ENCODE measurements at places on chromosomes 3 and 15.

DNA sequence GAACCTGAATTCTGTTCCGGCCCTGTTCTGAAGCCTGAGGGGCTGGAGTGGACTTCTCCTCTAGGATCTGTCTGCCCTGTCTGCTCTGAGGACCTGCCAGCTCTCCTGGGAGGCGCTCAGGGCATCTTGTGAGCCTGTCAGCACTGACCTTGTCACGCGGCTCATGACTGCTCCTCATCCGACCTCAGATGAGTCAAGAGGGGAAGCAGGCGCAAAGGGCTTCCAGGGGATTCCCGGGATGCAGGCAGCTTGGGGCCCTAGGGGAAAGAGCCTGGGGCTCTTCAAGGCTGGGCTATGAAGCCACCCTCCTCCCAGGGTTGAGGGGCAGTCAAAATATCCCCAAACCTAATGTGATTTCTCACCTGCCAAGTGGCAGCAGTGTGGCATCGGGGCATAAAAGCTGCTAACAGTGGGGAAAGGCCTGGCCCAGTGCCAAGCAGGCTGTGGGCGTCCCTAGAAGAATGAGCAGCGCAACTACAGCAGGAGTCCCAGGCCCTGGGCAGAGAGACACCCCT is 27.6 kb upstream of the ANKDD1A start:
- DNase-seq, result no peak

DNA sequence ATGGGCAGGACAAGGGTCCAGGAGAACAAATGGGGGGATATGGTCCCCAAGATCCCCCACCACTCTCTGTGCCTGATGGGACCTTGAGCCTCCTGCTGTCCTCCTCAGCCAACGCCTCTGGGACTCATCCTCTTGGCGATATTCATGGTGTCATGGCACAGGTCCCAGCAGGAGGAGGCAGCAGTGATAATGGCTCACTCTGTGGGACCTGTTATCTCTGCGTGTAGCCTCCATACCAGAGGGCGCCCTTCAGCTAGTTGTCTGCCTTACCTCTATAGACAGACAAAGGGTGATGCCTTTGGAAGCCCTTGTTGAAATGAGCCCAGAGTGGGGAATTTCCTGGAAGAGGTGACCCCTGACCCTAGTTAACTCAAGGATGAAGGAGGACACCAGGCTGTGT is 7.4 kb downstream of the ZBTB47 start:
- DNase-seq, result no peak

- peak; percentile 11 for DNase-seq
These were observed 27.9 kb upstream of the FAM174B start for GRCh38 chr15:92683511-92683834.

- no peak for DNase-seq
These were observed 23.7 kb downstream of the OXNAD1 start for GRCh38 chr3:16288664-16289063.

GRCh38 chr15:98827217-98827616 is 178.9 kb downstream of the IGF1R start:
- no peak for DNase-seq

GRCh38 chr15:79130535-79131130 is 40.1 kb upstream of the RASGRF1 start:
- DNase-seq, result no peak

DNA sequence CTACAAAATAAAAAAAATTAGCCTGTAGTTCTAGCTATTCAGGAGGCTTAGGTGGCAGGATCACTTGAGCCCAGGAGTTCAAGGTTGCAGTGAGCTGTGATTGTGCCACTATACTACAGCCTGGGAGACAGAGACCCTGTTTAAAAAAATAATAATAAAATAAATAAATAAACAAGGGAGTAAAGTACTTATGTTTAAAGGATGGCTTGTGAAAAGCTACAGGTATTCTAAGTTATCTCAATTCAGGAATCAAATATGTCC is 74.2 kb downstream of the ANKRD28 start:
- DNase-seq, result no peak

DNA sequence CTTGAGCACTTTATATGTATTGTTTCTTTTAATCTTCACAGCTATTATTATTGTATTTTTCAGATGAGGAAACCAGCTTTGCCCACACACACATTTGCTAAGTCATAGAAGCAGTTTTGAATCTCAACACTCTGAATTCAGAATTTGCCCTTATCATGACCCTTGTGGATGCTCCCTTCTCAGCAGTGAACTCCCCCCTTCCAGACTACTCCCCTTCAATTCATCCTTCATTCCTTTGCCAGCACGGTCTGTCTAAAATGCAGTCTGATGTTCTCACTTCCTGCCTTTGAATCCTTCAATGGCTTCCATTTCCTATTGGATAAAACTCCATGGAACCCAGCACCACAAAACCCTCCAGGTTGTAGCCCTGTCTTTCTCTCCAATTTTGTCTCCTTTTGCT is 52.5 kb upstream of the TSC22D2 start:
- no peak for DNase-seq

GRCh38 chr3:124202754-124203153 is 210.8 kb upstream of the ROPN1 start:
- DNase-seq, result no peak

DNA sequence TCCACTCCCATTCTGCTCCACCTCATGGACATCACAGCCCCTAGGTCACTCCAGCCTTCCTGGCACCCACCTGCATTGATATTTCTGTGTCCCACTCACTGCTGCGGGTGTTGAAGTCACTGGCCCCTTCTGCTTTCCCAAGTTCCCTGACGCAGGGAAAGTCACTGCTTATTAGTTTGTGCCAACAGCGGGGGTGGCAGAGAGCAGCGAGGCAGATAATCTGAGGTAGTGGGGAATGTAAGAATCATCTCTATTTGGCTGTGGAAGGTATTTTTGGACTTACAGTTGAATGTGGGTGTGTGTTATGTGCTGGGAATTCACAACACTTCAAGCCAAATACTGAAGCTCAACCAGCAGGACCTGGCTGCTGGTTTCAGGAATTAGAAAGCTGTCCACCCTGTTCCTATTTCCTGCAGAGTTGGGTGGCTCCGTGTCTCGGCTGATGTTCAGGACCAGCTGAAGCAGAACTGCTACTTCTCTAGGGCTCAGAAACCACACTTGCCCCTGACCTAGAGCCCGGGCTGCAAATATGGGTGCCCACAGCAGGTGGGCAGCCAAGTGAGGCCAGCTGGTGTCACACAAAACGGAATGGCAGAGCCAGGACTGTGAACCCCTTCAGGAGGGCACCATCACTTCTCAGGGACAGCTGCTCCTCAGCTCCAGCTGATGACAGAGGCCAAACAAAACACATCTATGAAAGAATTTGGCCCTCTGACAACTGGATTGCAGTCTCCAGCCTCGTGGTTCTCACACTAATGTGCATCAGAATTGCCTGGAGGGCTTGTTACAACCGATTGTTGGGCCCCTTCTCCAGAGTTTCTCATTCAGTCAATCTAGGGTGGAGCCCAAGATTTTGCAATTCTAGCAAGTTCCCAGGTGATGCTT is 57.7 kb downstream of the SEMA5B start:
- no peak for DNase-seq

- DNase-seq, result no peak
These were observed 27.8 kb downstream of the COL8A1 start for GRCh38 chr3:99666201-99666600.

GRCh38 chr3:53658613-53659193 is 164.3 kb downstream of the CACNA1D start:
- no peak for DNase-seq

GRCh38 chr3:143775459-143775858 is 72.8 kb downstream of the SLC9A9 start:
- no peak for DNase-seq

DNA sequence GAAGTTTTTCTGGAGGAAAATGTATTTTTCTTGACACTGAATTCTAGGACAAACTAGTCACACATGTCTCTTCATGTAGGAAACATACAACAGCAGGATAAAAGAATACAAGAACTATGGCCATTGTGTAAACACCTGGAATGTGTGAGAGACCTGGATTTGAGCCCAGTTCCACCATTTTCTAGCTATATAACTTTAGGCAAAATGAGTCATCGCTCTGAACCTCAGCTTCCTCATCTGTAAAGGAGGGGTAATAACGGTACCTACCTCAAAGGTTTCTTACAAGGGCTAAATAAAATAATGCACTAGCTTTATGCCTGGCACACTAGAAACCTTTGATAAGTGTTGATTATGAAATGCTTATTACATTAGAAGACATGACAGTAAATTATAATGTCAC is 57.8 kb downstream of the RIOX2 start:
- DNase-seq, result no peak

GRCh38 chr3:132311841-132312240 is 5.4 kb upstream of the ACP3 start:
- DNase-seq, result no peak

- DNase-seq, result no peak
These were observed at the start of gene ZIC4 for GRCh38 chr3:147406028-147406931. ZIC4 (minus strand) TSS chr3:147406543; CDS start chr3:147402797, 3,746 bp downstream.

DNA sequence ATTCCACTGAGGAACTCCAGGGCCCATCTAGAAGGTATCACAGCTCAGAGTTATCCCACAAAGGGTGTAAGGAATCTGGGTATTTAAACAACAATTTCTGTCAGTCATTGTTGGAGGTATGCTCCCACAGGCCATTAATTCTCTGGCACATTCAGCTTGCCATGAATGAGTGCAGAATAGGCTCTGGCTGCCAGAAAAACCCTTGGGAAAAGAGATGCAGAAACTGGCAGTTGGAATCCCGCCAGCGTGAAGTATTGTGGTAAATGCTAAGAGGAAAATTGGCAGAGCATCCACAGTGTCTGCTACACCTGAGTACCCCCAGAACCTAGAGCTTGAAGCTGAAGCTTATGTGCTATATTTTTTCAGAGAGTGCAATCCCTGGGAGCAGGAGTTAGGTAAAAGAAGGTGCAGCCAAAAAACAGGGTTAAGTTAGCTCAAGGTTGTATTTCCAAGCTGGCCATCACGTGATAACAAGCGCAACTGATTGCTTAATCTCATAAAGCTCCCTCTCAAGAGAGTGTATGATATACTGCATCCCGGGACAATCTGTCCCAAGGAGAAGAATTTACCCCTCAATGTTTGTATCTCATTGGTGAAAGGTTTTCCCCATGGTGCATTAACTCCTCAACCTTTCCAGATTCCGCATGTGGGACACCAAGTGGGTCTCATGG is 94.2 kb upstream of the ACP3 start:
- peak; percentile 18 for DNase-seq

GRCh38 chr3:123296836-123297626 is 95.3 kb downstream of the SEC22A start:
- no peak for DNase-seq

GRCh38 chr3:69776289-69776688 is 37.0 kb downstream of the MITF start:
- no peak for DNase-seq

DNA sequence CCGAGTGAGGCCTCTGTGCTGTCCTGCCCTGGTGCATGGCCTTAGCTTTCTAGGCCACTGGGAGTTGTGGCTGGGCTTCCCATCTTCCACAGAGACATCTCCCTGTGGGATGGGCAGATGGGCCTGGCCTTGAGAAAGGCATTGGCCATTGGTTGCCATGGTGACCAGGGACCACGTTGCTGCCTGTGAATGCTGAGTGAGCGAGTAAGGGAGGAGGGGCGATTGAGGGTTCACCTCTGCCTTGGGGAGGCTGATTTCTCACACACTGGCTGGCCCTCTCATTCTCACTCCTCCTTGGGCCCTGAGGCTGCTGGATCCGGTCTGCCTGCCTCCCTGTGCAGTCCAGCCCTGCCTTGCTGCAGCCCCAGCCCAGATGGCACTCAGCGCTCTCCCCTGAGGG is 26.4 kb upstream of the DOCK3 start:
- DNase-seq, result no peak

DNA sequence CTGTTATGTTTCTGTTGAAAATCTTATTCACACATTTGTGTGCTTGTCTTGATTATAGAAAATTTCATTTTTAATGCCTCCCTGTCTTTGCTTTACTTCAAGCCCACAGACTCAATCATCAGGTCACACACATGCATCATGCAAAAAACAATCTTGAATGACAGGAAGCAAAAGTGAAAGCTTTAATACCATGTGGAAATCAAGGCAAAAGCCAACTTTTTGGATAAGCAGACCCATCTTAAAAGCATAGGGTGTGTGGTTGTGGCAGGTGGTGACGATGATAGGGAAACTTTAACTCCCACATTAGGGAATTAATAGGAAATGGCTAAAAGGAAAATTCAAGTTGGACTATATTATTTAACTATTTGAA is 155.9 kb upstream of the EOMES start:
- no peak for DNase-seq

GRCh38 chr15:99177679-99178078 is 71.7 kb downstream of the TTC23 start:
- no peak for DNase-seq

DNA sequence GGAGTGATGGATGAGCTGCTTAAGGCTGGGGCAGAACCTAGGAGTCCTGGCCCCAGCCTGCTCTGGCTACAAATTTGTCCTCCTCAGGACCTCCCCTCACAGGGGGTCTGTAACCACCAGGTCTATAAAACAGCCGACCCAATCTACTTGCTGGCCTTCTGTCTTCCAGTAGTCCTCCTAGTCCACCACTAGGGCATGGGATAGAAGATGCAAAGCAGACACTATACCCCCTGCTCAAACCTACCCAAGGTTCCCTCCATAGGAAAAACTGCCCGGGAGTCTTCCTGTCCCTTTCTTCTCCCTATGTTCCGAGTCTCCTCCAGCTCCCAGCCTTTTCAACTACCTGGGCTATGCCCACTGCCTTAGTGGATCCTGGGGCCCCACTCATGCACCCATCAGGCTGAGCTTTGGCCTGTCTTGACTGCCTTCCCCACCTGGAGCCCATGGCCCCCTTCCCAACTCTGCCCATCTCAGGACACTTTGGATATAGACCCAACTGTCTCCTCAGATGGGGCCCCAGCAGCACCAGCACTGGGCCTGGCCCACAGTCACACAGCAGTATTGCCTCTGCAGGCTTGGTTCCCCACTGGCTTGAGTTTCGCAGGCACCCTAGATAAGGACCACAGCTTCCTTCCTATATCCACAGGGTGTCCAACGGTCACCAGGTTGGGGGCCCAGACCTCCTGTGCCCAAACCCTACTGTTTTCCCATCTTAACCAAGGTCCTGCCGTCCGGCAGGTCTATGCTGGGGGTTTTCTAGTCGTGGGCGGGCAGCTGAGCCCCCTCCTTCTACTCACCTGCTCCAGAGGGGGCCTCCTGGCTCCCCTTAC is 1.1 kb downstream of the HYAL3 start:
- no peak for DNase-seq

DNA sequence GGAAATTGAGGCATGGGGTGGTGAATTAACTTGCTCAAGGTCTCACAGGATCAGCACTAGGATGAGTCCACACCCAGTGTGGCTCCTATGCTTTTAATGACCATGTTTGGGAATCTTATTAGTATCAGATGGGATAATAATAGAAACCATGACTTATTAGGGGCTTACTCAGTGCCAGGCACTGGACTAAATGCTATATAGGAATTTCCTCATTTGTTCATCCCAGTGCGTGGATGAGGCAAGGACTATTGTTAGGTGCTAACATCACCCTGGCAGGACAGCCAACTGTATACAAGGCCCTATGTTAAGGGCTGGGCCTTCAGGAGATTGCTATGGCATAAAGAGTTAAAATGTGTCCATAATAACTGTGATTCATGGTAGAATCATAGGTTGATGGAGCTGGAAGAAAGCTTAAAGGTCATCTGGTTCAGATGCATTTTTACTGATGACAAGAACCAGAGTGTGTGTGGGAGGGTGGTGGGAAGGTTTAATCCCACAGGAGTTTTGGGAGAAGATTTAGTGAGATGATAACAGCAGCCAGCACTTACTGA is 4.7 kb upstream of the FEM1B start:
- no peak for DNase-seq

DNA sequence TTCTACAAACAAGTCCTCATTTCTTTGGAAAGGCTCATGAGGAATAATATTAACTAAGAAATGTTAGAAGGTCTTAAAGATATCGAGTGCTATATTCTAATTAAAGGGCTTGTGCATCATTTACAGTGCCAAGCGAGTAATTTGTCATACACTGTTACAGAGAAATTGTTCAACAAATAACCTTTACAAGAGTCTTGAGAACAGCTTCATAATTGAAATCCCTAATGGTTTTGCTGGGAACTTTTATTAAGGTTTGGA is 209.5 kb downstream of the MECOM start:
- no peak for DNase-seq
